ENCODE measurements at places on chromosomes 4 and X. TPM values are rescaled to one million over a fixed set of nuclear protein-coding genes. Genes with fewer than 3 reads are reported as not detected.

The AREG gene
- total RNA-seq = 95.8 TPM

The MYOZ2 gene
- 0.69 TPM for total RNA-seq

The TRIM60 gene
- total RNA-seq = not detected

The TLR3 gene
- 5.4 TPM for total RNA-seq

The VCX gene
- total RNA-seq = not detected

The NLGN3 gene
- total RNA-seq = 0.23 TPM

Data from LHCN-M2 (cell line).